Stromal cell of bone marrow (primary cell): ENCODE measurements at places on chromosomes 11 and 22.

DNA sequence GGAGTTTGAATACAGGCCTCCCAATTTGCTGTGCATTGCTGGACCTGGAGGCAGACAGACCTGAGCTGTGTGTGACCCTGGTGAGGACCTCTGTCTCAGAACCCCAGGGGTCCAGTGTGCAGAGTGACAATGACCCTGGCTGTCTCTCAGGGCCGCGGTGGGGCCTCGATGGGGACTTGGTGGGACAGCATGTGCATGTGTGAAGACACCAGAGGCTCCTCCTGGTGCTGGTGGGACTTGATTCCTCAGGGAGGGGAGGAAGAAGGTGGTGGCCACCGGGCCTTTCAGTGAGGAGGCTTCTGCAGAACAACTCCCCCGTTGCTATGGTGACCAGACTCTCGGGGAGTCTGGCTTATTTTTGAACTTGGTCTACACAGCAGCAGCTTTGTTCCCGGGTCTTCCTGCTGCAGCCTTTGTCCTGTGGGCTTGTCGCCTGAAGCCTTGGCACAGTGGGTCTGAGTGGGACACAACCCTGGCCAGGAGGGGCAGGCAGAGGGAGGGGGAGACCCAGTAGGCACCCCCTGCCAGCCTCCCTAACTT is 35.3 kb downstream of the MCM5 start:
- no peak for DNase-seq

DNA sequence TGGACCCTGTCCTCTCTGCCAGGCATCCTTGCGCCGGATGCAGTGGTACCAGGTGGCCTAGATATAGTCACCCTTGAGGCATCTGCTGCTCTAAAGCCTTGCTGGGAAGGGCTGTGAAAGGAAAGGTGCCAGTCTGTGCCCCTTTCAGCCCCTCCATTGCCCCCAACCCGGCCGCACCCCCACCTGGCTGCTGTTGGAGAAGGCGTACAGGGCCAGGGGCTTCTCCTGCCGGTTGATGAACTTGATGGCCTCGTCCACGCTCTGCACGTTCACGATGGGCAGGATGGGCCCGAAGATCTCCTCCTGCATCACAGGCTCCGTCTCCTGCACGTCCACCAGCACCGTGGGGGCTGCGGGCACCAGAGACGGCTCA is 10.2 kb downstream of the ALDH3B2 start:
- DNase-seq: no peak

- DNase-seq: no peak
These were observed 40.4 kb downstream of the FLI1 start for GRCh38 chr11:128734103-128734831.

DNA sequence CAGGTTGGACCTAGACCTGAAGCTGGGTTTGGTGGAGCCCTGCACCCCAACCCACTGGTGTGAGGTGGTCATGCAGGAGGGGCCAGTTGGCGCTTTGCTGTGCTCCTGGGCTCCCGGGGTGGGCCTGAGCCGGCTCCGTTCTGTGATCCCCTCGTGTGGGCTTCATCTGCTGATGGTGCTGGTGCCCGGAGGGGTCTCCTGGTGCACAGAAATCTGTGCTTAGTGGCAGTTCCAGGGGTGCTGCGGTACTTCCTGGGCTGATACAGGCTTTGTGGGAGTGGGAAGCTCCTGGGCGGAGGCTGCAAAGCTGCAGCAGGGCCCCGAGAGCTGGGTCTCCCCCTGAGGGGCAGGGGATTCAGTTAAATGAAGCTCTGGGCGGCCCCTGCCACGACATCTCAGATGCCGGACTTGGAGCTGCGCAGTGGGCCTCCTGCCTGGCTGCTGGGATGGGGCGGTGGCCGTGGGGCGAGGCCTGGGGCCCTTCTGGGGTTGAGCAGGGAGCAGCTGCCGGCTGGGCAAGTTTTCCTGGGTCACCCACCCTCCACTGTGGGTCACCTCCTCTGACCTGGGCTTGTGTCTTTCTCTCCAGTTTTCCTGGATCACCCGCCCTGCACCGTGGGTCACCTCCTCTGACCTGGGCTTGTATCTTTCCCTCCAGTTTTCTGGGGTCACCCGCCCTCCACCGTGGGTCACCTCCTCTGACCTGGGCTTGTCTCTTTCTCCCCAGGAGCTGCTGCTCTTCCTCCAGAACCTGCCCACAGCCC is 410.5 kb downstream of the TBC1D22A start:
- DNase-seq: no peak

DNA sequence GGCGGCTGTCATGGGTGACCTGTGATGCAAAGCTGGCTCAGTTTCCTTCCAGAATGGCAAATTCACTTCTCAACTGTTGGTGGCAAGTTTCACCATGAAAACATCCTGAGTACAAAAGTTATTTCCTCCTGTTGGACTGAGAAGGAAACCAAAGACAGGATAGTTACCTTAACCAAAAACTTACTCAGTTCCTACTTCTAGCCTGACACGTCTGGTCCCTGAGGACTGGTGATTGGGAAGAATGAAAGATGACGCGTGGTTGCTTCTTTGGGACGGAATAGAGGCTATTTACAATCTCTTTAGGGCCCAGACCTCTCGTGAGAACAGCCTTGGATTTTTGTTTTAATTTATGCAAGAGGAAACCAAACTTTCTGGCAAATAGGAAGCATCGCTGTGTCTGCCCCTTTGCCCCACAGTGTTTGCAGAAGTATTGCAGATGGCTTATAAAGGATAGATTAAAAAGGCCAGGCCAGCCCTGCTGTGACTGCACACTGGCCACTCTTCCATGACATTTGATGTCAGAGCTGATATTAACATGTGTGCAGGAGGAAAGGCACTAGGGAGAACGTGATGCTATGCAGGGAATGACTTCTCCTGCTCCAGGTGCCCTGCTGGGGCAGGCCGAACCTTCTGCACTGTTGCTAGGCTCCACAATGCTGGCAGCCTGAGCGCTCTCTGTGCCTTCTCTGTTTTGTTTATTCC is 7.6 kb downstream of the VPS26B start:
- no peak for DNase-seq

DNA sequence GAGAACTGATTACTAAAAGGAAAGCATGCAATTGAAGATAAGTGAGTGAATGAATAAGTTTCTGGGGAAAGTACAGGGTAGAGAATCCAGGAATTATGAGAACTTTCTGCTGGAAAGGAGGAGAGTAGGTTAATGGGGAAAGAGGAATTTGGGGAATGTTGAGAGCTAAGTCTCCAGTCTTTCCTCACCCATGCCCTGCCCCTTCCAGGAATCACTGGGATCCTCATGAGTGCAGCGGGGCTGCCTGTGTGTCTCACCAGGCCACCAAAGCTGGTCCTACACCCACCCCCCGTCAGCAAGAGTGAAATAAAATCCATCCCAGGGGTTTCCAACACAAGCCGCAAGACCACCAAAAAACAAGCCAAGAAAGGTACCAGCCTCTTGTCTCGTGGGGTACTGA is 17.0 kb downstream of the DTX4 start:
- DNase-seq: no peak

DNA sequence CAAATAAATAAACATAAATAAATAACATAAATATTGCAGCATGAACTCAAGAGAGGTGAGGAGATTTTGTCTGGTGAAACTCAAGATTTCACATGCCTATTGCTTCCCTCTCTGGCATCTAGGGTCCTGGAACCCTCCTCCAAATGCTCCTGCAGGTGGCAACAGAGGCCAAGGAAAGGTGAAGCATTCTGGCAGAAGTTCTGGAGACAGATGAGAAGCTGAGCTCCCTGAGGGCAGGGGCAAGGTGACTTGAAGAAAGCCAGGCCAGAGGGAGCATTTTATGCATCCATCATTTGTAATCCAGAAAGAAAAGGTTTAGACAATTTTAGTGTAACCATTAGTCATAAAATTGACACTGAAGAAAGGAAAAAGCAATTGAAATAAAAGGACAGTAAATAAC is 64.9 kb downstream of the ENDOD1 start:
- DNase-seq: no peak

DNA sequence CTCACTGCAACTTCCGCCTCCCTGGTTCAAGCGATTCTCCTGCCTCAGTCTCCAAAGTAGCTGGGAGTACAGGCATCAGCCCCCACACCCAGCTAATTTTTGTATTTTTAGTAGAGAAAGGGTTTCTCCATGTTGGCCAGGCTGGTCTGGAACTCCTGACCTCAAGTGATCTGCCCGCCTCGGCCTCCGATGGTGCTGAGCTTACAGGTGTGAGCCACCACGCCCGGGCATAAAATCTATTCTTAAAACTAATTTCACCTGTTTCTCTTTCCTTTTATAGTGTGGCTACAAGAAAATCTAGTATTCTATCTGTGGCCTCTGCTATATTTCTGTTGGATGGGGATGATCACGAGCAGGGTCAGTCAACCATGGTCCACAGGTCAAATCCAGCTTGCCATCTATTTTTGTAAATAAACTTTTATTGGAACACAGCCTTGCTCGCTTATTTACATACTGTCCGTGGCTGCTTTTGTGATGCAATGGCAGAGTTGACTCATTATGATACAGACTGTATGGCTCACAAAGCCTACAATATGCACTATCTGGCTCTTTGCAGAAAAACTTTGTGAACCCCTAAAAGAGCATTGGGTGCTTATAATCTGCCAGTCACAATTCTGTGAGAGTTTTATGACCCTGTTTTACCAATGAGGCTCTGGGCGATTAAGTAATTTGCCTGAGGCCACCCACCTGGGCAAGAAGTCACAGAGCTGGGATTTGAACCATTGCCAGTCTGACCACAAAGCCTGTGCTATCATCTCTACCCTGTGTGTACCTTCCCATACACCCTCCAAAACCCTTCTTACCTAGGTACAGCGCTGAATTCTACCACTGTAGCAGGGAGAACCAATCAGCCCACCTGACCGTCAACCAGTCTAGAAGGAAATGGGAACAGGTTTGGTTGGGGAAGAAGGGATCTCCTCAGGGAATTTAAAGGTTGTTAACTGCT is 28.3 kb downstream of the SLC1A2 start:
- DNase-seq: peak; percentile 67

DNA sequence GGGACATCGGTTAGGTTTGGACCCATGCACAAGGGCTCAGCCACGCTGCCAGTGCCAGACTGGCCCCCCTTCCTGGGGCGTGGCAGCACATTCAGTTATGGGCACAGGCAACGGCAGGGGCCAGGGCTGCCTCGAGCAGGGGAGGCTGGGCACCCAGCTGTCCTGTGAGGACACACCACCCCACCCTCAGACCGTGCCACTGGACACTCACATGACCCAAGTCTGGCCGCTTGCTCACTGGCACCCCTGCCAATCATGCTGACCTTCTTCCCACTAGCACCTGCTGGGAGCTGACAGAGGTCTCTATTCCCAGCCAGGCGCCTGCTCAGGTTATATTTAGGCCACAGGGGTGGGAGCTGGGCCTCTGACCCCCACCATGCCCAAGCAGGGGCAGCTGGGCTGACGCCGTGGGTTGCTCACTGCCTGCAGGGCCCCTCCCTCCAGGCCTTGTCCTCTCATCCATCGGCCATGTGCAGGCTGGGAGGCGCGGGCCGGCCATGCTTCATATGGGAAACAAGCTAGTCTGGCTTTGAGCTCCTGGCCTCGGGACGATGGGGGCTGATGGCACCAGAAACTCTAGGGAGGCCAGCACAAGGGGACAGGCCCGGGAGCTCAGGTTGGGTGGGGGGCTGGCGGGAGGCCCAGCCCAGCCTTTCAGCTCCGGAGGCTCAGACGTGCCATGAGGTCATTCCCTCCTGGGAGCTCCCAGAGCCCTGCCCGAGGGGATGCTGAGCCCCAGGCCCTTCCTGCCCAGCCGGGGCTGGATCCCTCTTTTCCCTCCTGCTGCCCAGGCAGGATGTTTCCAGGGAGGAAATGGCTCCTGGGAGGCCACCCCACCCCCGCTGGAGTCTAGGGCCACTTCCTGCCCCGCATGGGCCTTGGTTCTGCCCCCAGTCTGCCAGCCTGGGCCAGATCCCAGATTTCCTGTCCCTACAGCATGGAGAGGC is 15.2 kb upstream of the TBX1 start:
- DNase-seq: no peak

DNA sequence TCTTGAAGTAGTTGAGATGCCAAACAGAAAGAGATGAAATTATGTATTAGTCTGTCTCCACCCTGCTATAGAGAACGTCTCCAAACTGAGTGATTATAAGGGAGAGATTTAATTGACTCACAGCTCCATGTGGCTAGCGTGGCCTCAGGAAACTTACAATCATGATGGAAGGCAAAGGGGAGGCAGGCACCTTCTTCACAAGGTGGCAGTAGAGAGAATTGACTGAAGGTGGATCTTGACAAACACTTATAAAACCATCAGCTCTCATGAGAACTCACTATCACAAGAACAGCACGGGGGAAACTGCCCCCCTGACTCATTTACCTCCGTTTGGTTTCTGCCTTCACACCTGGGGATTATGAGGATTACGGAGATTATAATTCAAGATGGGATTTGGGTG is 794.0 kb downstream of the CNTN5 start:
- no peak for DNase-seq

GRCh38 chr22:32527756-32528155 is 53.1 kb downstream of the FBXO7 start:
- no peak for DNase-seq

GRCh38 chr11:8033305-8034105 is 46.4 kb downstream of the EIF3F start:
- peak; percentile 65 for DNase-seq

- no peak for DNase-seq
These were observed 71.2 kb downstream of the FLI1 start for GRCh38 chr11:128765104-128765503.

DNA sequence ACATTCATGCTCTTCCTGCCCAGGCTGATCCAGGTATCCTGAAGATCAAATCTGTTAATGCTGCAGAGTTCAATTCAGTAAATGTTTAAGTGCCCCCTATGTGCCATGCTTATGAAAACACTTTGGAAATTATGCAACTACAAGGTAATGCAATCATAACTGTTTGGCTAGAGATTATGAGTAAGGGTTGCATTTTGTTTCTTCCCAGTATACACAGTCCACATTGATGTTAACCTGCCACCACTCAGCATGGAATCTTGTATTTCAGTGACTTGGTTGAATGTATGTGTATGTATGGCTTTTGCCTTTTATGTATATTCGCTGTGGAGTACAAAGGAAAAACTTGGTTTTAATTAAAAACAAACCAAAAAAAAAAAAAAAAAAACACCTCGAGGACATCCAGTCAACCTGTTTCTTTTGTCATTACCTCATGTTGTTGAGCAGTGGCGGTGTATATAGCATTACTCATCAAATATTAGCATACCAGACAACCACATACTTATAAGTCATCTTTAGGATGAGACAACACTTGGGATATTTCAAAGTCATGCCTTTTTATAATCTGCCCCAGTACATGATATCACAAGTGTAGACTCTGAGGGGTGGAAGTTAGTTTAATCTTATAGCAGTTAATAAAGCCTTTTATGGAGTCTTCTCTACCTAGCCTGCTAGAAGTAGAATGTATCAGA is 86.1 kb upstream of the HORMAD2 start:
- DNase-seq: no peak

DNA sequence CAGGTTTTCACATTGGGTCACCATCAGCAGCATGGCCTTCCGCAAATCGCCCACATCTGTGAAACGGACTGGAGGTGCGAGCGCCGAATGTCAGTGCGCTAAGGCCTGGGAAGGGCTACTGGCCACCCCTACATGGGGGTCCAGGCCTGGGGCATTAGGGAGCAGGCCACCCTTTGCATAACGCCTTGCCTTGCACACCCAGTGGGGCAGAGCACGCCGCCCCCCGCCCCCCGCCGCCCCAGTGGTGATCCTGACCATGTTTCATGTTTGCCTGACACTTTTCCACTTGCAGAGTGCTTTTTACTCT is 2.6 kb downstream of the GRK2 start:
- no peak for DNase-seq
